ENCODE measurements at places on chromosomes 7 and 10.

GRCh38 chr7:41882256-41882655 lies 179.4 kb upstream of the INHBA start:
- DNase-seq, result no peak

- DNase-seq, result no peak
Measured at GRCh38 chr10:50604049-50604640, 19.6 kb downstream of the SGMS1 start.

GRCh38 chr10:13917791-13918190 lies 331.0 kb downstream of the PRPF18 start:
- DNase-seq, result no peak

DNA sequence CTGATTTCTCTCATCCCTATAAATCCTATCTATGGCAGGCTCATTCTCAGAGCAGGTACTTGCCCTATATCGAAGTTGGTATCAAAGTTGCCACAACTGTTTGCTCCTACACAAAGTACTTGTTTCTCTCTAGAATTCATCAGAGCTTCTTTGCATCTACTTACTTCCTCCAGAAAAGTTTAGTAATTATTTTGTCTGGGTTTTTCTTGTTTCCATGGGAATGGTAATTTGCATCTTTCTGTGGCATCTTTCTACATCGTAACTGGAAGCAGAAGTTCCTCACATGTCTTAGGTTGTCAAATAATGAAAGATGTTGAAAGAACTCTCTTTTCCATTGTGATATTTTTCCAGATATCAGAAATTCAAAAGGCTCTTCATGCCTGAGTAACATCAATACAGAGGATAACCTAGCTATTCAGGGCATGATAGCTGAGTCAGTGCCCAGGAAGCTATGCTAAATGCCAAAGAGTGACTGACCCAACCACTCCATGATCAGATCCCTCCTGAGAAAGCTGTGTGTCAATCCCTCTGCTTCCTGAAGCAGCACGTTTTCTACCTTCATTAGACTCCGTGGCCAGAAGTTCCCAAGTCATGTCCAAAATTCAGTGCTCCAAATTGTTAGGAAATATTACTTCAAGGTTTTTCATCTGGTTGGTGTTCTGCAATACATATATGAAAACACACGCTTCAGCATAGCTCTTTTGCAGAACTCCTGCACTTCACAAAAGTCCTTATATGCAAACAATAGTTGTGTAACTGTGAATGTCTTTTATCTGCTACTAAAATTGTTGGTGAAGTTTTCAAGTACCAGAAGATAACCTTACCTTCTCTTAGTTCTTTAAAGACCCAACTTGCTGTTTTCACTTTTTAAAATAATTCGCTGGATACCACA lies 216.5 kb downstream of the VTI1A start:
- no peak for DNase-seq

DNA sequence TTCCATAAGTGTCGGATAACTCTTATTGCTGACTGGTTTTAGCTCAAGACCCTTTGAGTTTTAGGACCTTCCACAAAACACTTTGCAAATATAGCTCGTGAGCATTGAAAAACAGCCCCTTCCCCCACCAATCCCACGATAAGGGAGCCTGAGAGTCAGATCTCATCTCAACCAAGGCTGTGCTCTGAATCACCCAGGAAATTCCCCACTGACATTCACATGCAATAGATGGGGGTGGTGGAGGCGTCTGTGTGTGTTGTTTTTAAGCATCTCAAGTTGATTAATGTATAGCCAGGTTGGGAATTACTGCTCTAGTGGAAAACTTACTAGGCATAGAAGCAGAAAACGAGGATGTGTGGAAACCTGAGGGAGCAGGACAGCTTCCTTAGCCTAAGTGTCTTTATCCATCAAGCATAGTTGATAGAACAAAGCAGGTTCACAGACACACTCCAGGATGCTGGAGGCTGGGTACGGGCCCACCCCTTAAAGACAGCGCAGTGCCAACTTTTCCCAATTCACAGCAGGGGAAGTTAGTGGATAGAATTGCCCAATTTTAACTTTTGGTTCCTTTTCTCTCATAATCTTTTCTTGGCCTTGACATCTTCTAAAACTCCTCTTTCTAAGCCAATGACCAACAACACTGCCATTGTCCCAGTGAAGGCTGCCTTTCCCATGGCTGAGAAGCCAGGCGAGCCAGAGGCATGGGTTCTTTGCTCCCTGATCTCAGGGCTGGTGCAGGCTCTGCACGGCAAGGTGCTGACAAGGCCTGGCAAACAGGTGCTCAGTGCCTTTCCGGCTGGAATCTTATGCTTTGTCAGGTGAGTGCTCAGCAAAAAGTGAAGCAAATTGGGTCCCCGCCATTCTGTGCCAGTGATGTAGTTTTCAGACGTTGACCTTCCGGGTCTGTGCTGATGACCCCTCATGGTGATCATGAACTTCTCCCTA lies 98.5 kb upstream of the INSIG1 start:
- no peak for DNase-seq

DNA sequence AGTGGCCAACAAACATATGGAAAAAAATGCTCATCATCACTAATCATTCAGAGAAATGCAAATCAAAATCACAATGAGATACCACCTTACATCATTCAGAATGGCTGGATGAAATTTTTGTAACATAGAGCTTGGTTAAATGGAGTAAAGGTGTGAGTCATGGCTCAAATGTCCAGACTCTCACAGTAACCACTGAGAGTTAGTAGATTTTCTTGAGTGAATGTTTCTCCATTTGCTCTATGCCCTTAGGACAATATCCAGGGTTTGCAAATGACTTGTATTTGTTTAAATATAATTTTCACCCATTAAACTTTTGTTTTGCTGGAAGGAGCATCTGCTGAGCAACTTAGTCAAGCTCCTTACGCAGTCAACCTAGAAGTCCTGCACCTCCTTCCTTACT lies 967.2 kb downstream of the XPNPEP1 start:
- no peak for DNase-seq

DNA sequence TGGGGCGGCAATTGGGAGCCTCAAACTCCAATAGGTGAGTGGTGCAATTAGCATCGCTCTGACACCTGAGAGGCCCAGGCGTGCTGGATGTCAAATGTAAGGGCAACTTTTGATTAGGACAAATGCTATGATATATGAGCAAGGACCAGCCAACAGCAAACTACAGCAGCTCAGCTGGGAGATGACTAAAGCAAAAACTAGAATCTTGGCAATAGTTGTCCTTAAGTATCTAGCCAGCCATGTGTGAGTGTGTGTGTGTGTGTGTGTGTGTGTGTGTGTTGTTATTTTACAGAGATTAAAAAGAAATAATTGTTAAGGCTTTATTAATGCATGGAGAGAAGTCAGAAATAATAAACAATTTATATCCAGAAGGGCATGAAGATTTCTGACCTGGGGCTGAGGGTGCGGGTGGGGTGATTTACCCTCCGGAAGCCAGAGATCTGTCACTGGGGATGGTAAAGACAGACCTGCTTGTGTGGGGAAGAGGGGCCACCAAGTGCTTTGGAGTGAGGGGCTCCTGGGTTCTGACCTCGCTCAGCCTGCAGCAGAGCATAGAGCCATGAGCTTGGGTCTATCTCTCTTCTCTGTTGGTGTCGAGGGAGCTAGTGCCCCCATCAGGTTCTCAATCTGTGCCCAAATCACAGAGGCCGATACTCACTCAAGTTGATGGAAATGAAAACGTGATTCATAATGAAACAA lies 77.3 kb downstream of the EMX2 start:
- DNase-seq, result no peak

- no peak for DNase-seq
Measured at GRCh38 chr10:23981520-23982309, 227.2 kb upstream of the KIAA1217 start.

DNA sequence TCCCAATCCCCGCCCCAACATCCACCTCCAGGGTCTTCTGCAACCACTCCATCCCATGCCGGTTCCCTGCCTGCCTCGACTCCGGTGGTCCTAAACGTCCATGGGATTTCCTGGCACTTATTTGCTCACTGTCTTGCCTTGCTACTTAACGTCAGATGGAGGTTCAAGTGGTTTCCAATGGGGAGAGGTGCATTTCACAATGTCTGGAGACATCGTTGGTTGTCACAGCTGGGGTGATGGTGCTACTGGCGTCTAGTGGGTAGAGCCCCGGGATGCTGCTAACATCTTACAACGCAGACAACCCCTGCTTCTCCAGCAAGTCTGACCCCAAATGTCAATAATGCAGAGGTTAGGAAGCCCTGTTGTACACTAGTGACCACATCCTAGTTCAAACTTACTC lies 82.9 kb upstream of the ANLN start:
- DNase-seq, result no peak

GRCh38 chr10:1376384-1376945 lies 320.3 kb downstream of the WDR37 start:
- DNase-seq, result no peak
